Activated naive CD8-positive, alpha-beta T cell treated with anti-CD3 and anti-CD28 coated beads for 36 hours (primary cell): ENCODE measurements at places on chromosomes 7 and 10.
A peak's percentile ranks its signal among the peaks of the same experiment; 100 is the strongest.

GRCh38 chr7:70210936-70211310 lies 612.6 kb downstream of the AUTS2 start:
- no peaks in the 10 kb centered on the region for H3K36me3 ChIP-seq
- peaks cover 4% of the 10 kb centered on the region for H3K4me1 ChIP-seq
- no peak overlapping the region for H3K27ac ChIP-seq
- no peak for DNase-seq
- H3K4me3 ChIP-seq, result no peak overlapping the region

DNA sequence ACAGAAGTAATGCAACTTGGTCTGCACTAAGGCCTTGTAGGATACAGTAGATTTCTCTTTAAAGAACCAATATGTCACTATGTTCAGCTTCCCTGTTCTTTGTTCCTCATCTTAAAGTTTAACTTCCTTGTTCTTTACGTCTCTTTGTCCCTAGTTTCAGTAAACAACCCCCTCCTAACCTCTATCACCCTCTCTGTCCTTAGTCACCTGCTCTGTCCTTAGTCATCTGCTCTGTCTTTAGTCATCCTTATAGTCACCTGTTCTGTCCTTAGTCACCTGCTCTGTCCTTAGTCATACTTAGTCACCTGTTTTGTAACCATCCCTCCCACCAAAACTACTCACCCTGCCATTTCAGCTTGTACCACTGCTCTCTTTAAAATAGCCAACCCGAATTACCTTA lies 144.6 kb upstream of the TMEM106B start:
- no peaks in the 10 kb centered on the region for H3K27me3 ChIP-seq
- H3K36me3 ChIP-seq, result no peaks in the 10 kb centered on the region
- no peak for DNase-seq
- no peak overlapping the region for H3K27ac ChIP-seq
- peaks cover 3% of the 10 kb centered on the region for H3K4me1 ChIP-seq
- H3K4me3 ChIP-seq, result no peak overlapping the region

- no peaks in the 10 kb centered on the region for H3K4me1 ChIP-seq
- no peak overlapping the region for H3K27ac ChIP-seq
- DNase-seq, result no peak
- no peaks in the 10 kb centered on the region for H3K27me3 ChIP-seq
- H3K4me3 ChIP-seq, result no peak overlapping the region
- no peaks in the 10 kb centered on the region for H3K36me3 ChIP-seq
Measured at GRCh38 chr7:48760528-48761265, 163.7 kb upstream of the CDC14C start.

- no peaks in the 10 kb centered on the region for H3K36me3 ChIP-seq
- no peak overlapping the region for H3K4me3 ChIP-seq
- DNase-seq, result no peak
- H3K4me1 ChIP-seq, result no peaks in the 10 kb centered on the region
Measured at GRCh38 chr7:15586266-15586665, 24.5 kb upstream of the AGMO start.

- no peak for DNase-seq
- no peaks in the 10 kb centered on the region for H3K4me1 ChIP-seq
- H3K27me3 ChIP-seq, result no peaks in the 10 kb centered on the region
- H3K27ac ChIP-seq, result no peak overlapping the region
Measured at GRCh38 chr7:71453630-71454029, 321.7 kb downstream of the GALNT17 start.

DNA sequence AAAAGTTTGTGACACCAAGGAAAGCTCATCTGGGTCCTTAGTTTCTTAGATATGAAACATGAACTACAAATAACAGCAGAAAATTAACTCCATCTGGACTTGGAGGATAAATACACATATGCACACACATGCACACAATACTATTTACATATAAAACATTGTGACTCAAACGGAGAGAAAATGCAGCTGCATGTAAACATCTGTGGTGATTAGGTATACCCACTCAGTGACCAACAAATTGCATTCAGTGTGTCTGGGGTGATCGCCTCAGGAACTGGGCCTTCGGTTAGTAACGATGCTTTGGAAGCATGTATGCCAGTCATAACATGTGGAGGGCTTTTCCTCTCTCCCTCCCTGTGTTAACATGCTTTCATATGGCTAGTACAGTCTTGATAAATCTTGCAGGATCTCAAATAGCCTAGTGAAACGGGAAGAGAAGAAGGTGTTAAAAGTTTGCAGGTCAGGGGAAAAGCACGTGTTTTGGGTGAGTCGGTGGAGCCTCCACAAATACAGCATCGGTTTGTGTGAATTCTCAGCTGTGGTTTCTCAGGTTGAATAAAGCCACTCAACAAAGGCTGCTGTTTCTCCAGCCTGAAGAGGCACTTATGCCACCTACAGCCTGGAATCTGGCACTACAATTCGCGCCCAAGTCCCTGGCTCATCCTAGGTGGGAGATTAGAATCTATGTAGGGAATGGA lies 8.7 kb upstream of the GLRX3 start:
- no peak overlapping the region for H3K27ac ChIP-seq
- no peaks in the 10 kb centered on the region for H3K36me3 ChIP-seq
- H3K4me1 ChIP-seq, result peaks cover 7% of the 10 kb centered on the region
- no peak overlapping the region for H3K4me3 ChIP-seq
- DNase-seq, result peak; percentile 52

- no peak overlapping the region for H3K4me3 ChIP-seq
- H3K27ac ChIP-seq, result no peak overlapping the region
- DNase-seq, result no peak
- peaks cover 12% of the 10 kb centered on the region for H3K27me3 ChIP-seq
- H3K36me3 ChIP-seq, result no peaks in the 10 kb centered on the region
- H3K4me1 ChIP-seq, result no peaks in the 10 kb centered on the region
Measured at GRCh38 chr10:113493882-113494301, 59.0 kb upstream of the HABP2 start.

DNA sequence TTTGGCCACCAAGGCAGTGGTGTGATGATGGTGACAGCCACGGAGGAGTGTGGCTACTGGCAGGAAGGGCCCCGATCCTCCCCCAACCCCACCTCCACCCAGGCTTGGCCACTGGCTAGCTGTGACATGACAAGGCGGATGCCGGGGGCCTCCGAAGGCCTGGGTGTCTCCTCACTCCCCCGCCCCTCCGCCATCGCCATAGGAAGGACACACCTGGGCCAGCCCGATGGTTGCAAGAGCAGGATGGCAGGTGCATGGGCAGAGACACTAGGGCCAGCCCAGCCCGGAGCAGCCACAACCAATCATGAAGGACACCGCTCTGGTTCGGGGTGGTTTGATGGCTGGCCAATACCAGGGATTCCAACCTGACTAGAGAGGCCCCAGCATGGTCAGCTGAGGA lies 81.0 kb downstream of the PTPRN2 start:
- no peak overlapping the region for H3K27ac ChIP-seq
- no peak for DNase-seq
- H3K27me3 ChIP-seq, result peaks cover 23% of the 10 kb centered on the region
- no peaks in the 10 kb centered on the region for H3K36me3 ChIP-seq
- no peak overlapping the region for H3K4me3 ChIP-seq
- no peaks in the 10 kb centered on the region for H3K4me1 ChIP-seq

DNA sequence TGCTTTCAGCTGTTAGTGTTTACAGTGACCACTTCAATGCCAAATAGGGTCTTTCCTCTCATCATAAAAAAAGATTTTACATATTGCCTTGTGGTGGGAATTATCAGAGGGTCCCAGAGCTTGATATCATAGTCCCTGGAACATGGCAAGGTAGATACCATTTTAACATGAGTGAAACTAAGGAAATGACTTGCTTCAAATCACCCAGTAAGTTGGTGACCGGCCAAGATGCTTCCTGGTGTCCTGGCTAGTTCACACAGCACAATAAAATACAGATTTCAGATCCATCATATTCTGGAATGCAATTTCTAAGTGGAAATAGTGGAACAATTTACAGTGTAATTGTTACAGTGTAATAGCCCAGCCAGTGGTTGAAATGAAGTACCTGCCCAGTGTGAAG lies 36.6 kb downstream of the CNNM1 start:
- H3K36me3 ChIP-seq, result no peaks in the 10 kb centered on the region
- peaks cover 34% of the 10 kb centered on the region for H3K27me3 ChIP-seq
- no peak overlapping the region for H3K4me3 ChIP-seq
- no peak overlapping the region for H3K27ac ChIP-seq

GRCh38 chr10:89029785-89030437 lies 39.3 kb downstream of the FAS start:
- H3K4me1 ChIP-seq, result peaks cover 26% of the 10 kb centered on the region
- H3K4me3 ChIP-seq, result no peak overlapping the region
- no peaks in the 10 kb centered on the region for H3K27me3 ChIP-seq
- H3K27ac ChIP-seq, result no peak overlapping the region
- peaks cover 1% of the 10 kb centered on the region for H3K36me3 ChIP-seq

- no peaks in the 10 kb centered on the region for H3K36me3 ChIP-seq
- no peak overlapping the region for H3K4me3 ChIP-seq
Measured at GRCh38 chr7:90824386-90825307, 228.5 kb downstream of the CDK14 start.

DNA sequence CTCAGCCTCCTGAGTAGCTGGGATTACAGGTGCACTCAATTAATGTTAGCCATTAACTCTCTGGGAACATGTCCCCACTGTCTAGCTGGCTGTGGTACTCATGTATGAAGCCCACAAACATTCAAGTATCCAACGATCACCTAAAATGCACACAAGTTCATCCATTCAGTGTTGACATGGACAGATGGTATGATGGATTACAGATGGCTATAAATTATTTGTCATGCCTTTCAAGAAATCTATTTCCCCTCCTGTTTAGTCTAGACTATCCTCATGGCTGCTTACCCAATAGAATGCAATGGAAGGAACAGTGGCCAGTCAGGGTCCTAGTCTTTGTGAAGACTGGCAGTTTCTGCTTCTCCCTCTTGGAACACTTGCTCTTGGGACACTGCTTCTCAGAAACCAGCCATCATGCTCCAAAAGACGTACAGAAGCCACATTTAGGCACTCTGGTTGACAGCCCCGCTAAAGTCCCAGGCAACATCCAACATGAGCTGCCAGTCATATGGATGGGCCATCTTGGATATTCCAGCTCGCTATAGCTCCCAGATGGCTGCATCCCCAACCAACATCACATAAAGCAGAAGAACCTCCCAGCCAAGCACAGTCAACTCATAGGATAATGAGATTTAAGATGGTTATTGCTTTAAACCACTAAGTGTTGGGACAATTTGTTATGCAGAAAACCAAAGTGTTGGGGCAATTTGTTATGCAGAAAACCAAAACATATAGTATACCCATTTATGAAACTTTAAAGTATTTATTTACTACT lies 33.1 kb downstream of the MYL10 start:
- no peak overlapping the region for H3K4me3 ChIP-seq
- no peaks in the 10 kb centered on the region for H3K27me3 ChIP-seq
- no peaks in the 10 kb centered on the region for H3K36me3 ChIP-seq
- H3K4me1 ChIP-seq, result no peaks in the 10 kb centered on the region

DNA sequence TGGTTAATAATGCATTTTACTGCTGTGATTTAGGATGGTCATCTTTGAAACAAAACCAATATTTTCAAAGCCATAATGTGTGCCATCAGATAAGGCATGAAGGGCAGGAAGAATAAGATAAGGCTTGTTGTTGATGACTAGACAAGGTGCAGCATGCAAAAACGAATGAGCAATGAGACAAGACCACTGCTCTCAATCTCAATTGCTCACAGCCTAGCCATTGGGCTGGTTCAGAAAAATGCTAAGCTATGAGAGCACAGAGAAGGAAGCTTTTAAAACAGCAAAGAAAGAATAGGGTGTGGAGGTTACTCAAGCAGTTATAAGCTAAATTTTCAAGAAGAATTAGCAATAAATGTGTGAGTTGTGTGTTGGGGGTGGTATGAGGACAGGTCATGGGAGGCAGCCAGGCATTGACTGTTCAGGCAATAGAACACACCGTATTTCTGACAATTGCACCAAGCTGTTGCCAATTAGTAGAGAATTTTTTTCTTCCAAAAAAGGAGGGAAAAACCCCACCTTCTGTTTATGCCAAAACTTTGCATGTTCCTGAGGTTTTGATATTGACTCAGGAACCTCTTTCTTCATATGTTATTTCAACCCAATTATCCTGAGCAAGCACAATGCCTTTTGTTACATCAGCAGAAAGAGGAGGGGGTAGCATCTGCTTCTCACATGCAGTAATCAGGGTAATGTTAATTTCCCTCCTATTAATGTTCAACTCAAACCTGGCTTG lies 276.5 kb downstream of the HDAC9 start:
- no peaks in the 10 kb centered on the region for H3K36me3 ChIP-seq
- H3K4me3 ChIP-seq, result no peak overlapping the region
- no peak for DNase-seq
- no peak overlapping the region for H3K27ac ChIP-seq

GRCh38 chr10:12512332-12513002 lies 163.1 kb downstream of the CAMK1D start:
- H3K36me3 ChIP-seq, result peaks cover 4% of the 10 kb centered on the region
- H3K27me3 ChIP-seq, result no peaks in the 10 kb centered on the region
- H3K4me3 ChIP-seq, result no peak overlapping the region
- peaks cover 35% of the 10 kb centered on the region for H3K4me1 ChIP-seq

DNA sequence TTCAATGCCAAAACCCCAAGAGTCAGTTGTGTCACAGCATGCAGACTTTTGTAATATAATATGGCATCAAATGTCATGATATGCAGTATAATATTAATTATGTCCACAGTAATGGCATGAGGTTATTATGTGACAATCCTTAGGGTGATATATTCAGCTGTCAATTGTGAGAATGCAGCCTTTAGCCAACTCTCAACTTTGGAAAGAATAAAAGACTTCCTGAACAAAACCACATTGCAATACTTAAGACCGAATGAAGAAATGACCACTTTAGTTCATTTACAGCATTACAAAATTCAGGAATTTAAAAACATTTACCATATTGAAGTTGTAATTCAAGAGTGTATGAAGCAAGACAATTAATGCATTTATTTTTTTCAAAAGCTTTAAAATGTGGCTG lies 45.4 kb downstream of the CPVL start:
- H3K36me3 ChIP-seq, result no peaks in the 10 kb centered on the region
- no peak overlapping the region for H3K27ac ChIP-seq
- DNase-seq, result no peak
- H3K4me1 ChIP-seq, result peaks cover 3% of the 10 kb centered on the region
- no peak overlapping the region for H3K4me3 ChIP-seq

DNA sequence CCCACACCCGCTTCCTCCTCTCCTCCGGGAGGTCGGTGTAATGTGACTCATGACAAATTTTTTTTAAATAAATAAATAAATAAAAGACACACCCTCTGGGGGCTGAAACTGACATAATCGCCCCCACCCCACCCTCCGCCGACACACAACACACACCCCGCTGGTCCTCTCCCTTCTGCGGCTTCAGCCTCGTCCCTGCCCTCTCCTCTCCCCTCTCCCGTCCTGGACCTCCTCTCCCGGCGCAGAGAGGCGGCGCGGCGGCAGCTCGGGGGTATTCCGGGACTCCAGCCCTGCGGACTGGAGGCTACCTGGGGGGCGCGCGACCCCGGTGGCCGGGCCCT lies 686 bp downstream of the ABI1 start:
- no peaks in the 10 kb centered on the region for H3K36me3 ChIP-seq
- H3K4me1 ChIP-seq, result peaks cover 35% of the 10 kb centered on the region
- peaks cover 10% of the 10 kb centered on the region for H3K27me3 ChIP-seq
- no peak for DNase-seq
- H3K27ac ChIP-seq, result peak overlapping the region; percentile 98

DNA sequence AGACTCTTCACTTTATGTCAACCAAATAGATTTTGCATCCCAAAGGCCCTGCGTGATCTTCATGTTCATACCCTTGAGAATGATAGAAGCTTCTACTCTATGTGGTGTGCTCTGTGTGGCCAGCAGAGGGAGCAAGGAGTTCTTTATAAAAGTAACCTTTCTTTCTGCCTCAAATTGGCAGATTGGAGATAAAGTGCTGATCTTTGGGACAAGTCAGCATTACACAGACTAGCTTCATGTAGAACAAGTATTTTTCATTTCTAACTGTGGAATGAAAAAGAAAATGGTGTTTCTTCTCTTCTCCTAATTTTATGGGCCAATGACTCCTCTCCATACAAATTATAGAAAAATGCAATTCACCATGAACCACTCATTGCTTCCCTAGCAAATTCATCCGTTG lies 1214.1 kb downstream of the SORCS1 start:
- no peaks in the 10 kb centered on the region for H3K4me1 ChIP-seq
- no peak overlapping the region for H3K4me3 ChIP-seq
- no peak overlapping the region for H3K27ac ChIP-seq
- H3K27me3 ChIP-seq, result no peaks in the 10 kb centered on the region
- DNase-seq, result peak; percentile 3
- no peaks in the 10 kb centered on the region for H3K36me3 ChIP-seq
